ENCODE measurements at places on chromosomes 16 and 17. TPM values are rescaled to one million over a fixed set of nuclear protein-coding genes. Genes with fewer than 3 reads are reported as not detected.

Gene CD300LD
- polyA plus RNA-seq, result not detected

Gene ARL5C
- not detected for polyA plus RNA-seq

Gene TUBG1
- polyA plus RNA-seq, result 6.7 TPM

Gene CIBAR2
- polyA plus RNA-seq, result not detected

Gene ZNF598
- 3.4 TPM for polyA plus RNA-seq

Gene KCNH4
- polyA plus RNA-seq, result not detected

Gene TMED6
- polyA plus RNA-seq, result not detected

GRCh38 chr17:28391401-28391800 is 14.6 kb downstream of the SLC46A1 start:
- no peak for DNase-seq

DNA sequence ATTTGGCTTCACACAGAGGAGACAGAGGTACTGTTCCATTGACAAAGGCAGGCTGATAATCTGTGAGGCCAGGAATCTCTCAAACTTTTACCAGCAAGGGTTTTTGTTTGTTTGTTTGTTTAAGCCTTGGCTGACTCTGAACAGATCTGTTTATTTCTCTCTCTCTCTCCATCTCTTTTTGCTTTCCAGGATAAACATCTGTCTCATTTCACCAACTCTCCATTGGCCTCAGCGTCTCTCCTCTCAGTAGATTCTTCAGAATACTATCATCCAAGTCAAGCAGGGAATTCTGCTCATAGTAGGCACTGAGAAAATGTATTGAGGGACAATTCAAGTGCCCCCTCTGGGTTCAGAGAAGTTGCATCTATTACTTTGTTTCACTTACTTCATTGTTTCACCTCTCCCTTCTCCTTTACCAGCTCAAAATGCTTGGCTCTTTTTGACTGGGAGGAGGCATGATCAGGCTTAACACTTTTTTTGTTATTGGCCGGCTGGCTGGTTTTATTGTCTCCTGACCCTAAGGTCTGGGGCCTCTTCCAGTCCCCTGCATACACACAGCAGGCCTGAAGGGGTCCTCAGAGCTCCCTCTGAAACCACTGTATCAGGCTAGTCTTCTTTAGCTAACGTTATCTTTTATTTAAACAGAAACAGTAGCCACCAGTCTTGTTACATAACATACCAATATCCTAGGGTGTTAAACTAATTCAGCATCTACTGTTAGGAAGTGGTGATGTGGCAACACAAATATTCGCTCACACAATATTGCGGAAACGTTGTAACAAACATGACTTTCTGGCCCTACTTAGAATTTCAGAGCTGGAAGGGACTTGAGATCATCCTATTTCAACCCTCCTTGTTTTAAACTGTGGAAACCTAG is 2.0 kb upstream of the YPEL2 start:
- peak; percentile 69 for DNase-seq

DNA sequence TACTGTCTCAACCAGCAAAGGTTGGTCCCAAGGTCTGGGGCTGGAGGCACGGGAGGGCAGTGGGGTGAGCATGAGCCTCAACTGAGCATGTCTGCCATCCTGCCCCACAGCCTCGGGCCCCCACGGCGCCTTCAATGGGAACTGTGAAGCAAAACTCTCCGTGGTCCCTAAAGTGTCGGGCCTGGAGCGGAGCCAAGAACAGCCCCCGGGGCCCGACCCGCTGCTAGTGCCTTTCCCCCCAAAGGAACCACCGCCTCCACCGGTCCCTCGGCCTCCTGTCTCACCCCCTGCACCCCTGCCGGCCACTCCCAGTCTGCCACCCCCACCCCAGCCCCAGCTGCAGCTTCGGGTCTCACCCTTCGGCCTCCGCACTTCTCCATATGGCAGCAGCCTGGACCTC is 4.2 kb downstream of the FBRS start:
- no peak for DNase-seq

- no peak for DNase-seq
These were observed 151.5 kb downstream of the AATF start for GRCh38 chr17:37100231-37100630.

GRCh38 chr17:72900654-72900971 is 191.9 kb downstream of the SLC39A11 start:
- DNase-seq, result no peak

- no peak for DNase-seq
These were observed 12.0 kb downstream of the IL21R start for GRCh38 chr16:27413956-27414355.

- no peak for DNase-seq
These were observed 1.2 kb downstream of the DUSP14 start for GRCh38 chr17:37490638-37491614.

GRCh38 chr17:5485270-5486205 is at the start of gene DERL2:
TSS of gene DERL2 (minus strand) at chr17:5486178. CDS start at chr17:5486161, 17 bp downstream.
- DNase-seq, result no peak

- no peak for DNase-seq
These were observed 5.1 kb downstream of the TPPP3 start for GRCh38 chr16:67388191-67388590.

DNA sequence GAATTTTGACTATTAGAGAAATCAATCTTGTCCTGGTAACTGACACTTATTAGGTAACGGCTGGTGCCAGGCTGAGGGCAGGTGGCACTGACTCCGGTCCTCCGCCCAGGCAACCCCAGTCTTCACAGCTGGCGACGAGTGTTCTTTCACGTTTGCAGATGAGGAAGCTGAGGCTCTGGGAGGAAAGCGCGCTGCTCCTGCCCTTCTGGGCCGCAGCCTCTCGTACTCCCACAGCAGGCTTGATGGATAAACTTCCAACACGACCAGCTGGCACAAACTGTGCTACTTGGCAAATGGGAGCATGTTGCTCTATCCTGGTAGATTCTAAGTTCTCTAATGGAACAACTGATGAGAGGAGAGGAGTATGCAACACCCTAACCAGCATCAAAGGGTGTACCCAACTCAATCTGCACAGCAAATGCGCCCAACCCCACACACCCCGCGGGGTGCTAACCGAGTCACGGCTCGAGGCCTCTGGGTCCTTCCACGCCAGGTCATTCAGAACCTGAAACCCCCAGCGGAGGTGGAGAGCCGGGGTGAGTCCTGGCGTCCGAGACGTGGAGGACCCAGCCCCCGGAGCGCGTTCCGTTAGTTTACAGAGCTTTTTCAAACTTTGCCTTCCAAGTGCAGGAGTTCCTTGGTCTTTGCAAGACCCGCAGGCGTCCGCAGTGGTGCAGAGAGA is 477 bp upstream of the SLC47A1 start:
- DNase-seq, result no peak

- no peak for DNase-seq
These were observed 55.2 kb upstream of the GOT2 start for GRCh38 chr16:58789351-58789750.

- no peak for DNase-seq
These were observed 152.5 kb downstream of the XYLT1 start for GRCh38 chr16:17318238-17318637.

- DNase-seq, result no peak
These were observed 10.6 kb upstream of the SCN4A start for GRCh38 chr17:63983320-63983719.

DNA sequence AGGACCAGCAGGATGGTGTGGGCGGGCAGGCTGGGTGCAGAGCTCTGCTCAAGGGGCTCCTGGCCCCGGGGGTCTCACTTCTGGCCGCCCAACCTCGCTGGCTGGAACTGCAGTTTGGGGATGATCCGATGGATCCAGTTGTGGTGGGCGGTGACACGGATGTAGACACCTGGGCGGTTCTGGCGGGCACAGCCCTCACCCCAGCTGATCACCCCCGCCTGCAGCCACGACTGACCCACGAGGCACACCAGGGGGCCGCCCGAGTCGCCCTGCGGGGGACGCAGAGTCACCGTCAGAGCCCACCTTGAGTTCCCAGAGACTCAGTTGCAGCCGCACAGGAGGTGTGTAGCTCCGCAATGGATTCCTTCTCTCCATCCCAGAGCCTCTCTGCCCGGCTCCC is 7.5 kb downstream of the PRSS27 start:
- no peak for DNase-seq

GRCh38 chr17:75542728-75543336 is 17.3 kb downstream of the LLGL2 start:
- DNase-seq, result no peak

DNA sequence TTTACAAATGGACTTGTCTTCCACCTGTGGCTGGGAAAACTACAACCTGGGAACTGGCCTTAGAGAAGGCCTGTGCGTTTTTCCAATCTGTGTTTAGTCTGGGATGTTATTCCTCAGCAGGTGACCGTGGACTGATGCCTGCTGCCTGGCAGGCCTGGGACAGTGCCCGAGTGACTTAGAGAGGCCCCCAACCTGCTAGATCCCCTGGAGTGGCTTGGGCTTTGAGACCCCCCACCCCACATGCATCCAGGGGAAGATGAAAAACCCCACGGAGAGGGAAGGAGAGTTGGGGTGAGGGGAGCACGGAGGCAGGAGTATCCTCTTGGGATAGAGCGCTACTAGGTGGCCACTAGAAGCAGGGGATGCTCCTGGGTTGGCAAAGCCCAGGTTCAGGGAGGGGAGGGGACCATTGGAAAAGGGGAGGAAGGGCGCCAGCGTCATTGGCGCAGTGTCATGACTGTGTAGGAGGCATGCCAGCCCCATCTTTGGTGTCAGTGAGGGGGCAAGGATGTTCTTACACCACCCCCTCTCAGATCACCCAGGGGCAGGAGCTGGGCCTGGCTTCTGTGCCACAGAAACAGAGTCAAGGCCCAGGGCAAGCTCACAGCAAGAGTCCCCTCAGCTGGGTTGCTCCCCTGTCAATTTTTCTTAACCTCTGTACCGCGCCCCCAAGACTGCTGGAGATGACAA is 54.1 kb downstream of the MEAK7 start:
- DNase-seq, result no peak

DNA sequence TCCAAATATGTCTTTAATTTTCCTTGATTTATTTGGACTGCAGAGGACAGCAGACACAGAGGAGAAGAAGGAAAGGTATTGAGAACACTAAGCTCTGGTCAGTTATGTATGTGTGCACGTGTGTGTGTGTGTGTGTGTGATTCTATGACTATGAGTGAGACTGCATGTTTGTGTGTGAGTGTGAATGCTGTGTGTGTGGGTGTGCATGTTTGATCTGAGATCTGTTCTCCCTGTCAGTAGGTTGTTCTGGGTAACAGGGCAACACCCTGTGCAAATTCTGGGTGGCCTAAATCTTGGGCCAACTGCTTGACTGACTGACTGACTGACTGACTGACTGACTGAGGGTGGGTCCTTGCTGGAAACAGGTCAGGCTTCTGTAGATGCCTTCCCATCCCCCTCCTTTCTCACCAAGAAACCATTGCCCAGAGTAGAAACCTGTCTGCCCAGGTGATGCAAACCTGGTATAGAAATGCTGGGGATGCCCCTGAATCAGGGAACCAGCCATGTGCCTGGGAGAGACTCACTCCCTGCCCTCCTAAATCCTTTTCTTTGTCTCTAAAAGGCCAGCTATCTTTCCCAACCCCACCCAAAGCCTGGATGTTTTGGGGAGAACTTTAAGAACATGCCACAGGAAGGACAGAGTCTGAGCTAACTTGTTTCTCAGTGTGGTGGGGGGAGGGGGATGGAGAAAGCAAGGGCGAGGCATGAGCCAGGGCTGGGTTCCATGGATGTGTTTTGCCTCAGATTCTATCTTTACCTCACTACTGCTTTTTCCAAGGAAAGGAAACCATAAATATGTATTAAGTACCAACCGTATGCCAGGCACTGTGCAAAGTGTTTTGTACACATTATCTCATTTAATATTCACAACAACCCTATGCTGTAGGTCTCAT is 4.5 kb upstream of the NR1D1 start:
- no peak for DNase-seq

DNA sequence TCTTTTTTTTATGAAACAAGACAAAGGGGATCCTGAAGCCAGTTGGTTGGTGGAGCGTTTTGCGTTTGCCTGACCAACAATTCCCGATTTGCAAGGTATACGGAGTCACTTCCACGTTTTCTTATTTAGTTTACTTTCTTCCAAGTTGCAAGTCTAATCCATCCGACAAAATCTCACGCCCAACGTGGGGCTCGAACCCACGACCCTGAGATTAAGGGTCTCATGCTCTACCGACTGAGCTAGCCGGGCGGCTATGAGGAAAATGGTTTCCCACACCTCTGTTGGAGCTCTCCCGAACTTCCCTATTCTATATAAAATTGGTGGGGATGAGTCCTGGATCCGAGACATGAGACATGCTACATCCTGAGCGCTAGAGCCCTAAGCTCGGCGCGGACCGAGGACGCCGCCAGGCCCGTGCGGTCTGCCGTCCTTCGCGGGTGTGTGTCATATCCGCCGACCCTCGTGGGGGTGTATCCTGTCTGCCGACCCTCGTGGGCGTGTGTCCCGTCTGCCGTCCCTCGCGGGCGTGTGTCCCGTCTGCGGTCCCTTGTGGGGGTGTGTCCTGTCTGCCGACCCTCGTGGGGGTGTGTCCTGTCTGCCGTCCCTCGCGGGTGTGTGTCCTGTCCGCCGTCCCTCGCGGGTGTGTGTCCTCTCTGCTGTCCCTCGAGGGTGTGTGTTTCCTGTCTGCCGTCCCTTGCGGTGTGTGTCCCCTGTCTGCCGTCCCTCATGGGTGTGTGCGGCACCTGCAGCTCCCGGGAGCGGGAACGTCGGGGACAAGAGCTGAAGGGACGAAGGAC is 22.6 kb downstream of the ZNF213 start:
- peak; percentile 83 for DNase-seq

- DNase-seq, result no peak
These were observed 165.3 kb downstream of the STX8 start for GRCh38 chr17:9410301-9410700.

- DNase-seq, result no peak
These were observed 11.7 kb upstream of the PRPSAP1 start for GRCh38 chr17:76365256-76365903.

GRCh38 chr17:42559075-42559474 is 2.9 kb upstream of the COASY start:
- DNase-seq, result no peak

GRCh38 chr16:81321039-81321438 is 6.3 kb downstream of the GAN start:
- DNase-seq, result no peak

- no peak for DNase-seq
These were observed 64.0 kb downstream of the NT5M start for GRCh38 chr17:17366941-17367875.

- no peak for DNase-seq
These were observed 15.4 kb upstream of the MRPL38 start for GRCh38 chr17:75920045-75920560.

GRCh38 chr17:35496451-35497290 is 40.8 kb downstream of the SLFN12L start:
- no peak for DNase-seq

All from naive thymus-derived CD8-positive, alpha-beta T cell (primary cell).